RWPE2 (cell line): ENCODE measurements at places on chromosomes 5 and 9.

DNA sequence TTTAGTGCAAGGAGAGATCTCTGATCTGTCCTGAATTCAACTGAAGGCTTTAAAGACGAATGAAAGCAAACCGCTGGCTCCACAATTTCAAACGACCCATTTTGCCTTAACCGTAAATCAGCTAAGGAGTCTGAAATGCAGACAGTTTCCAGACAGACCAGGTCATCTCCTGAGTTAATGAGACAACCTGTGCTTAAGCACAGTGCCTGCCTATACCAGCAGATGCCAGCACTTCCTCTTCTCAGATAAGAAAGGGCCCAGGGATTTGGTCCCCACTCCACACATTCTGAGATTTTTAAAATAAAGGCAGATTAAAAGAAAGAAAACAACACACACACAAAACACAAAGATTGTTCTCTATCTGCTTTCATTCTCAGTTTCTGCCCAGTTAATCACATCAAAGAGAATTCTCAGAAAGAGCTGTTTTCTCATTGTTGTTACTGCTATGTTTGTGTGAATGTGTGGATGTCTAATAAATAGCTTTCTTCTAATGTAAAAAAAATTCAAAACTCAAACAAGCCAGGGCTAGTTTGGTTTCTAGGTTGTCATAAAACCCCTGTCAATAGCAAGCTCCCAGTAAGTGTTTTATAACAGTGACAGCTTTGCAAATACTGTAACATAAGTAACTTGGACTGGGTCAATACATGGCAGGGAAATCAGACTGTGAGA is 157.7 kb upstream of the SLC24A2 start:
- no peak for DNase-seq

GRCh38 chr5:135423846-135424168 is 23.3 kb downstream of the DCANP1 start:
- DNase-seq, result no peak

GRCh38 chr5:157744051-157745011 is 819 bp downstream of the LSM11 start:
- DNase-seq, result no peak

DNA sequence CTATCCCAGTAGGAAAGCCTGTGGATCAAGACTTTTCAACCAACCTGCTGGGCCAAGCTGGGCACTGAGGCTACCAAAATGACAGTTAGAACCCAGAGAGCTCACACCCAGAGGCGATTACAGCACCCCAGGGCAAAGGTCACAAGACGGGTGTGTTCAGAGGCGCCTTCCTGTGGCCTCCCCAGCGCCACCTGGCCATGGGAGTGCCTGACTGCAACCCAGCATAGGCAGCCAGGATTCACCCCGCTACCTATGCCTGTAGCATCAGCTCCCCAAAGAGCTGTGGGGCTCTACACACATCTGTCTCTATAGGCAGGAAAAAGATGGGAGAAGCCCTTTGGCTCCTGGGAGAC is 33.5 kb downstream of the PDGFRB start:
- peak; percentile 52 for DNase-seq

DNA sequence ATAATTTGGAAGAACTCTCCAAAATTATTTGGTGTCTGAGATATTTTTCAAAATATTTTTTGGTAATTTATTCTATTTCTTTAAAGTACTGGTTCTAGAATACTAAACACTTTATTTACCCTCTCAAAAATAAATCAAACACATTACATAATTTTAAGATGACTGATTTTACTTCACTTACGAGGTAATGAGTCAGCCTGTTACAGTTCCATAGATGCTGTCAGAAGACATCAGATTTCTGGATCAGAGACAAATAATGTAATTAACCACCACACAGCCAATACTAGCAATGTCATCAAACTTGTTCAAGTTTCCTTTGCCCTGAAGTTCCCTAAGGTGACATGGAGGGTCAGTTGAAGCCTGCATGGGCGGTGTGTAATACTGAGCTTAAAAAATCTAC is 106.1 kb upstream of the CDH9 start:
- no peak for DNase-seq

GRCh38 chr5:177098120-177098469 is 11.4 kb downstream of the FGFR4 start:
- DNase-seq, result no peak

GRCh38 chr5:97192580-97193354 is 9.7 kb upstream of the RIOK2 start:
- no peak for DNase-seq

DNA sequence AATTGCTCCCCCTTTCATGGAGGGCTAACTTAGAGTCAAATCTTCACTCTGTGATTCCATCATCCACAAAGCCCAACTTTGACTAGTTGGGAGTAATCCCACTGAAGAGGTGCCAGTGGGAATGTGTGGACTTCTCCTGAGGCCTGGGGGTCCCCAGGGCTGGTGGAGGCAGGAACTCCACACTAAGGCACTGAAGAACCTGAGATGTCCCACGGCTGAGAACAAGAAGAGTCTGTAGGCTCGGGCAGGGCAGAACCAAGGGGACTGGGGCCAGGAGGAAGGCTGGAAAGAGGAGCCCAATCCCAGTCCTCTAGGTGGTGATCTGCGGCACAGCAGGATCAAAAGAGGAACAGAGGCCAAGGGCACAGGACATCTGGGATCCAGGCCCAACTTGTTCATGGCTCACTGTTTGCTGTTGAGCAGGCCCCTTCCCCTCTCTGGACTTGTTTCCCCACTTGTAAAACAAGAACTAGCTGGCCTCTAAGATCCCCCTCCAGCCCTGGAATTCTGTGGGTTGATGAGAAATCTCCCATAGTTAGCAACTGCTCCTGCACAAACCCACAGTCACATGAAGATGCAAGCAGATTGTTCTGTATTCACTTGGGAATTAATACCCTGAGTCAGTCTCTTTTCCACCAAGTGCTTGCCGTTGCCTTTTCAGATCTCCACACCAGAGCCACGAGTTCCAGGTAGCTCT is 32.7 kb upstream of the ALDH1B1 start:
- peak; percentile 31 for DNase-seq

DNA sequence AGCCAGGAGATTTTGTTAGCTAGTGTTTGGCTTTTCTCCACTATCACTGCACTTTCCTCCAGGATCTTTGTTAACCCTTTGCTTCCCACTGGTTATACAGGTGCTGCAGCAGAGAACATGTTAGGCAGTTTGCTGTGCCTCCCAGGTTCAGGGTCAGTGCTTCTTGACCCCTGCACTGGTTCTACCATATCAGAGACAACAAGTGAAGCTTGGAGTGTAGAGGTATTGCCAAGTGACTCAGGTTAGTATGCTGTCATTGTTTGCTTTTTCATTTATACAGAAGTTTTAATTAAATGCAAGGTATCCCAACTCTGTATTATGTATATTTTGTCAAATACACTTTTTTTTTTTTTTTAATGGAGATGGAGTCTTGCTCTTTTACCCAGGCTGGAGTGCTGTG is 68.4 kb downstream of the GAPVD1 start:
- no peak for DNase-seq

DNA sequence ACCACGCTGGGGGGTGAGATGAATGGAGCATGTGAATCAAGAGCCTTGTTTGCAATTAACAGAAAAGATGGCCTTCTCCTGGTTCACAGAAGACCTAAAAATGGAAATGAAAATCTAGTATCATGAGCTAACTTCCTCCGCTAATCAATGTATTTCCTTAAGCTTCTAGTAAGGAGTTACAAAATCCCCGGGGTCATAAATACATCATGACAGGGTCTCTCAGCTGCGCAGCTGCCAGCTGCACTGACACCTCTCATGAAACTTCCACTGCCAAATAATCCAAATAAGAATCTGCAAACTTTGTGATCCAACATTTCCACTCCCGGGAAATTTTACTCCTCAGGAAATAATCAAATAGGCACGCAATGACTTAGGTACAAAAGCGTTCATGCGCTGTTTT is 11.9 kb downstream of the MYO10 start:
- no peak for DNase-seq

GRCh38 chr5:10479154-10479721 is 37.6 kb downstream of the ROPN1L start:
- DNase-seq, result peak; percentile 94

DNA sequence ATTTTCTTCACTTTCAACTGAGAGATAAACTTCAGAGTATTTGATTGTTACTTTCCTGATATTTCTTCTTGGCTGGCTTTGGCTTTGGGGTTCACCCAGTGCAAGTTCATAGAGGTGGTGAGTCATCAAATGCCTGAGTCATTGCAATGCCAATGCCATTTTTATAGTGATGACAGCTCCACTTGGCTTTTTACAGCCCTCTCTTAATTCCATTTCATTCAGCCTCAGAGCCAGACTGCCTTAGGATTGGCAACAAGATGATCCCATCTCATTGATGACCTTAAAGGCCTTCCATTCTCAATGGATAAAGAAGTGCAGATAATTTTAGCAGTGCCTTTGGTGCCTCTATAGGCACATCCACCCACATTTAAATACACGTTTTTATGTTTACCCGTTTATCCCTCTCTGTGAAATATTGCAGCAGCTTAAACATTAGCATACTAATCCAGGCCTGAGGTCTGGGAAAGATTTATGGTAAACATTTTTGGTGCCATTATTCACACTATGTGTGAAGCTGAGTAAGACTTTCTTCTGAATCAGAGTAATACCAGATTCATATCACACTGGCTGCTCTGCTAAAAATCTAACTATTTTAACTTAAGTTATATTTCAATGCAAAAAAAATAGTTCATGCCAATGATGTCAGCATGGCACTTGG is 88.9 kb upstream of the TYRP1 start:
- DNase-seq, result no peak

DNA sequence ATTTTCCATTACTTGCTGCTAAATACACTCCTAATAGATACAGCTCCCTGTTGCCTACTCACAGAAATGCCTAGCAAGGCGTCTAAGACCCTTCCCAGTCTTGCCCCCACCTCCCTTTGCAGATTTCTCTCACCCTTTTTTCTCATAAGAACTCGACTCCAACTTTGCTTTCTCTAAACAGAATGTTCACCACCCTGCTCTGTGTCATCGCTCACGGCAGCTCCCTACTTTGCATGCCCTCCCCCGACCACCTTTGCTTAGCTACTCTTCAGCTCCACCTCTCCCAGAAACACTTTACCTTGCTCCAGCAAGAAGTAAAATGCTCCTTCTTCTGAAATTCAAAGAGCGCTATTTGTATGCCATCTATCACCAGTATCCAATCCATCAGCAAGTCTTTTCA is 15.2 kb upstream of the PPP1R2B start:
- no peak for DNase-seq

GRCh38 chr5:168784454-168784853 is 205.3 kb upstream of the PANK3 start:
- DNase-seq, result no peak

- no peak for DNase-seq
These were observed 564.0 kb downstream of the PSAT1 start for GRCh38 chr9:78860801-78861475.

- no peak for DNase-seq
These were observed 6.5 kb upstream of the PLIN2 start for GRCh38 chr9:19133549-19134345.

GRCh38 chr9:127457191-127457878 is 6.0 kb downstream of the LRSAM1 start:
- DNase-seq, result no peak

DNA sequence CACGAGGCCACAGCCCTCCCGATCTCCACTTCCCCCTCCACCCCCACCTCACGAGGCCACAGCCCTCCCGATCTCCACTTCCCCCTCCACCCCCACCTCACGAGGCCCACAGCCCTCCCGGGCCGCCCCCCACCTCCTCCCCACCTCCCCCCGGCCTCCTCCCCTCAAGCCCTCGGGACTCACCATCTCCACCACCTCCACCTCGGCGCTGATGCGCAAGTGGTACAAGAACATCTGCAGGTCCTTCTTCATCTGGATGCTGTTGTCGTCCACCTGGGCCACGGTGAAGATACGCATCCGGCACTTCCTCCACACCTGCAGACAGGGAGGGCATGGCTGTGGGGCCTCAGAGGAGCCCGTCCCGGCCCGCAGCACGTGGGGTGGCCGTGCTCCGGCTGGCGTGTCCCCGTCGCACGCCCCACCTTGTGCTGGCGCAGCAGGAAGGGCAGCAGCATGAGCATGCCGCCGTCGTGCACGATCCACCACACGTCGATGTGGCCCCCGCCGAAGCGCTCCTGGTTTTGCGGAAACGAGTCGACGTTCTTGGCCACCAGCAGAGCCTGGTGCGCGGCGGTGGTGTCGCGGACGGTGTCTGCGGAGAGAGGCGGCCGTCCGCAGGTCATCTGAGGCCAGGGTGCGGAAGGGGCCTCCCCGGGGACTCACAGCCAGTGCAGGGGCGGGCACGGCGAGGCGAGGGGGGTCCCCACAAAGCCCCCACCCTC is 48.0 kb downstream of the SLC12A7 start:
- no peak for DNase-seq

DNA sequence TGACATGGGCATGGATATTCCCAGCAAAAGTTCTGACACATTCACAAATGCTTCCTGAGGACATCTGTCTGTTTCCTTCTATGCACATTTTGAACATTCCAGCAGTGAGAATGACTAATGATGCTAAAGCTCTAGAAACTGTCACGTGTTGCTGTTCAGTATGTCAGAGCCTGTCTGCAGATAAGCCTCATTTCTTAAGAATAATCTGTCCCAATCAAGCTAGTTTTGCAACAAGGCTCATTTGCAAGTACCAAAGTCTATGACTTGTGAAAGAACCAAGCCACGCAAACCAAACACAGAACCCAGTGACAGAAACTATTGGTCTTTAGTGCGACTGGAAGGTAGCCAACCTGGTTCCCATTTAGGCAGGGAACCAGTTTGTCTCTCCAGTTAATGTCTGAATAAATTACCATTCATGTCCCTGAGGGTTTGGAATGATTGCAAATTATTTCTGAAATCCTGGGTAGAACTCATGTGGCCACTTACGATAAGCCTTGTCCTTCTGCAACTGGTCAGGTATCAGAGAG is 178.5 kb downstream of the C9orf152 start:
- no peak for DNase-seq

- DNase-seq, result no peak
These were observed 278.4 kb downstream of the MARCHF11 start for GRCh38 chr5:15901151-15901550.

GRCh38 chr9:108117306-108117705 is 627.7 kb upstream of the KLF4 start:
- no peak for DNase-seq

DNA sequence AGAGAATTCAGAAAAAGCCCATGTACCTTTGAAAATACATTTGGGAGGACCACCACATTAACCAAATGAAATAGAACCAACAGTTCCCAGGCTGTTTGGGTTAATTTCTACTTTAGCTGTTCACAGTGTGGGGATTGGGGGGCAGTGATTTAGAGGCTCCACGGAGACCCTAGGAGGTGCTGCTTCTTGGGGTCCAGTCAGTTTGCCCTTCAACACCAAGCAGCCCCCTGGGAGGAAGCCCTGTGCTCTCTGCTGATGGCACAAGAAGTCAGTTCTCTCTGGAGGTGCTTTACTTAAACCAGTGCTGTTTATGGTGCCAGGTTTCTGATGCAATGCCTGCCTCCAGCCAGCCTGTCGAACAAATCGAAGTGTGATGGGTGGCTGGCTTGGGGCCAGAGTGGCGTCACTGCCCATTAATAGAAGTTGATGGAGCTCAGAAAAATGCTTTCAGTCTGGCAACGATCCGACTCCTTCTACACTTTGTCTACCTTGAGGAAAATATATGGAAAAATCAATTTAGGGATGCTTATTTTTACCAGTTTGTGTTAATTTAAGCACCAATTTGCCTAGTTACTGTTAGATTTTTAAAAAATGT is 134.0 kb downstream of the SNX18 start:
- DNase-seq, result peak; percentile 92

- DNase-seq, result no peak
These were observed 32.3 kb upstream of the FIBCD1 start for GRCh38 chr9:130971294-130971849.
